ENCODE measurements at places on chromosomes 5 and 9.

- no peak for DNase-seq
Observed at GRCh38 chr9:120863833-120864232, 13.2 kb downstream of the PHF19 start.

DNA sequence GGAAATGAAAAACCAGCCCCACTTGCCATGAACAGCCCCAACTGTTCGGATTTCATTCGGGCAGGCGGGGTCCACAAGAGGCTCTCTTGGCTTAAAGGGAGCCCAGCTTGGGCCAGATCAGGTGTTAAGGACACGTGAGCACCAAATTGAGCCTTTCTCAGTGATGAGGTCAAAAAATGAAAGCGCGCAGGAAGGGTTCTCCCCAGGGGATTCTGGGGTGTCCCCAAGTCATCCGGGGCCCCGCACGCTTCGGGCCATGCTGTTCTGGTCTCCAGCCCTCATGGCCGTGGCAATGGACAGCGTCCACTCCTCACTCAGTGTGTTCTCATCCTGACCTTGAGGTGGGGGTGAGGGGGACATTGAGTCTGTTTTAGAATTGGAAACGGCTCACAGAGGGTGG lies 10.9 kb downstream of the AK1 start:
- no peak for DNase-seq

GRCh38 chr5:107388141-107388861 lies 282.4 kb downstream of the EFNA5 start:
- DNase-seq: no peak

- no peak for DNase-seq
Observed at GRCh38 chr9:137727716-137728115, 108.9 kb downstream of the EHMT1 start.

Measured in lower leg skin (tissue), 4 donors.